ENCODE measurements at places on chromosomes 16 and 17. TPM values are rescaled to one million over a fixed set of nuclear protein-coding genes. Genes with fewer than 3 reads are reported as not detected.
A peak's percentile ranks its signal among the peaks of the same experiment; 100 is the strongest.

CPNE7 gene
- total RNA-seq = 19.4 TPM

NPIPA5 gene
- 0.21 TPM for total RNA-seq

ASPA gene
- total RNA-seq = not detected

VASN gene
- total RNA-seq = 120 TPM

NPIPA2 gene
- total RNA-seq = 2.0 TPM

P2RX5 gene
- 13.9 TPM for total RNA-seq

GRCh38 chr17:37179893-37180292 lies 195.9 kb upstream of the C17orf78 start:
- H3K4me3 ChIP-seq = peak overlapping the region; percentile 36
- peak; percentile 63 for DNase-seq
- peaks cover 56% of the 10 kb centered on the region for H3K4me1 ChIP-seq
- H3K36me3 ChIP-seq = peaks cover 21% of the 10 kb centered on the region
- peak overlapping the region; percentile 51 for H3K27ac ChIP-seq
- no peaks in the 10 kb centered on the region for H3K27me3 ChIP-seq

DNA sequence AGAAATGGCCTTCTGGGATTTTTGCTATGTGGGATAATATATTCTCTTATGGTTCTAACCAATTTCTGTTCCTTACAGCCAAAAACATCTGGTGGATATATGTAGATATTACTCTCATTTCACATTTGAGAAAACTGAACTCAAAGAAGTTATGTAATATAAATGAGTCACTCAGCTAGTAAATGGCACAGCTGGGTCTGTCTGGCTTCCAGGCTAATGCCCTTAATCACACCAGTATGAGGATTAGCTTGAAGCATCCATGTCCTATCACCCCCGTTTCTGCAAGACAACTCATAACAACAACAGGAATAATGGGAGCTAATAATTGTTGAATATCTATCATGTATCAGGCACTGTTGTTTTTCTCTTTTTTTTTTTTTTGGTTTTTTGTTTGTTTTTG lies 34.4 kb upstream of the USP7 start:
- no peak overlapping the region for H3K27ac ChIP-seq
- no peak overlapping the region for H3K4me3 ChIP-seq
- H3K27me3 ChIP-seq = peaks cover 3% of the 10 kb centered on the region
- H3K4me1 ChIP-seq = no peaks in the 10 kb centered on the region
- no peaks in the 10 kb centered on the region for H3K36me3 ChIP-seq

GRCh38 chr16:50771366-50771765 lies 29.5 kb downstream of the CYLD start:
- no peaks in the 10 kb centered on the region for H3K27me3 ChIP-seq
- H3K4me3 ChIP-seq = peak overlapping the region; percentile 37
- H3K36me3 ChIP-seq = peaks cover 44% of the 10 kb centered on the region
- peak; percentile 78 for DNase-seq
- peak overlapping the region; percentile 86 for H3K27ac ChIP-seq
- peaks cover 25% of the 10 kb centered on the region for H3K4me1 ChIP-seq

DNA sequence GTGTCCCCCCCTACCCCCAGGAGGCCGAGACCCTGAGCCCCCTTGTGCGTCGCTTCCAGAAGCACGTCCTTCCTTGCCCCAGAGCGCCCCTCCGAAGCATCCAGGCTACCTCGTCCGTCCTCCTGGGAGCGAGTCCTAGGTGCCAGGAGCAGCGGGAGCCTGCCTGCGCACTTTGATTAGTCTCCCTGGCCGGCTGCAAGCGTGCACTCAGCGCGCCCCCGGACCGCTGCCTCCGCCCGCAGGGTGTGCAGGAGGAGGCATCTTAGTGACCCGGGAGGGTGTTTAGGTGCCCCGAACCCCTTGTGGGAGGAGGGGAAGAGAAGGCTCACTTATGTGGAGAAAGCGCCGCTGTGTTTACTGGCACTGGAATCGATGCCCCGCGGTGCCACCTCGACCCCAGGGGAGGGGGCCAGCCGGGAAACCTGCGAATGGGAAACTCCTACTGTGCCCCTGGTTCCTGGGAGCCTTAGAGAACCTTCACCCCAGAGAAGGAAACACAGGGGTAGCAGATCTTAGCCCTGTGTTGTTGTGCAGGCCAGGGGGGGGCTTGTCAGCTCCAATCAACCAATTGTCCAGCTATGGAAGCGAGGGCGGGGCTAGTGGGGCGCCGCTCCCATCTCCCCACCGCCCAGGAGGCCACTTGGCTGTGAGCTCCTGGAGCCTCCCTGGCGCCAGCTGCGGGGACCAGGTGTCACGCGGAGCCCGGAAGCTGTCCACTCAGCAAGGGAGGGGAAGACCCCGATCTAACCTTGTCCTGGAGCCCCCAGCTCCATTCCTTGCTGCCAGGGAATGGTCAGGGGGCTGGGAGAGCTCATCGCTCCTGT lies 922.8 kb upstream of the EEF2KMT start:
- no peak overlapping the region for H3K4me3 ChIP-seq
- no peaks in the 10 kb centered on the region for H3K4me1 ChIP-seq
- H3K27ac ChIP-seq = no peak overlapping the region
- DNase-seq = no peak
- H3K36me3 ChIP-seq = no peaks in the 10 kb centered on the region

- no peaks in the 10 kb centered on the region for H3K27me3 ChIP-seq
- no peak overlapping the region for H3K4me3 ChIP-seq
- DNase-seq = no peak
- H3K27ac ChIP-seq = no peak overlapping the region
- H3K4me1 ChIP-seq = no peaks in the 10 kb centered on the region
Measured at GRCh38 chr17:21528031-21528695, 152.0 kb downstream of the KCNJ12 start.

GRCh38 chr16:80994451-80994850 lies 12.2 kb downstream of the CMC2 start:
- no peak for DNase-seq
- H3K4me1 ChIP-seq = peaks cover 88% of the 10 kb centered on the region
- H3K27ac ChIP-seq = peak overlapping the region; percentile 86
- H3K36me3 ChIP-seq = peaks cover 6% of the 10 kb centered on the region

DNA sequence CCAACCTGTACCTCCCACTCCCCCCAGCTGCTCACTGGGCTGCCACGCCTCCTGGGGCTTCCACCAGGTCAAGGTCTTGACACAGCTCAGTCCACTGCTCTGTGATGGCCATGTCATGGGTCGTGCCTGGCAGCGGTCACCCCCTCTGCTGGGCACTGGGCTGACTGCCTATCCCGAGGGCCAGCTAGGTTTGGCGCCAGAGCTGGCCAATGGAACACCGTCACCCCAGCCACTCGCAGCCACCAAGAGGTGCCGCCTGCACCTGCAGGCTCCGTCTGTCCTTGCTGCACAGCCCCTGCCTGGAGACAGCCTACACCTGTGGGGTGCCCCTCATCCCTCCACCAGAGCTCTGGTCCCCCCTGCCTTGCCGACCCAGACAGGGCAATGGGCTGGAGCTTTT lies 4.5 kb upstream of the RAB40C start:
- H3K27me3 ChIP-seq = peaks cover 9% of the 10 kb centered on the region
- no peak overlapping the region for H3K27ac ChIP-seq
- peaks cover 18% of the 10 kb centered on the region for H3K4me1 ChIP-seq

- no peaks in the 10 kb centered on the region for H3K36me3 ChIP-seq
- H3K27me3 ChIP-seq = peaks cover 20% of the 10 kb centered on the region
- no peak for DNase-seq
Measured at GRCh38 chr16:73433731-73434307, 385.9 kb upstream of the ZFHX3 start.

DNA sequence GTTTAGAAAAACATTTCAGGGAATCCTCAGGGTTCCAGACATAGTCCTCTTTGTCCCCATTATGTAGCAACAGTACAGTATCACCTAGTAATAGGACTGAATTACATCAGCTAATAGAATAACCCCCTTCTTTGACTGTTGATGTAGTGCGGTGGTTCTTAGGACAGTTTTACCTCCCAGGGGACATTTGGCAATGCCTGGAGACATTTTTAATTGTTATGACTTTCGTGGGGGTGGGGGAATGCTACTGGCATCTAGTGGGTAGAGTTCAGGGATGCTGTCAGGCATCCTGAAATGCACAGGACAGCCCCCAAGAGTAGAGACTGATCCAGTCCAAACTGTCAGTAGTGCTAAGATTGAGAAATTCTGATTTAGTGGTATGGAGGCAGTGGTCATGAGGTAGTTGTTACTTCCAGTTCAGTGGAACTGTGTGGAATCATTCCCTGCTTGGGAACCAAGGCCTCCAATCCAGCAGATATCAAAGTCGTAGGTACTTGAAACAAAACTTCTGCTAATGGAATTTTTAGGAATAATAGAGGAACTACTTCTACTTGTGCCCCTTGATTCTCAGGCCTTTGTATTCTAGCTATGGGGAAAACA lies 20.3 kb downstream of the NF1 start:
- H3K36me3 ChIP-seq = peaks cover 27% of the 10 kb centered on the region
- DNase-seq = no peak
- H3K27ac ChIP-seq = no peak overlapping the region
- H3K4me1 ChIP-seq = peaks cover 47% of the 10 kb centered on the region
- H3K27me3 ChIP-seq = no peaks in the 10 kb centered on the region

DNA sequence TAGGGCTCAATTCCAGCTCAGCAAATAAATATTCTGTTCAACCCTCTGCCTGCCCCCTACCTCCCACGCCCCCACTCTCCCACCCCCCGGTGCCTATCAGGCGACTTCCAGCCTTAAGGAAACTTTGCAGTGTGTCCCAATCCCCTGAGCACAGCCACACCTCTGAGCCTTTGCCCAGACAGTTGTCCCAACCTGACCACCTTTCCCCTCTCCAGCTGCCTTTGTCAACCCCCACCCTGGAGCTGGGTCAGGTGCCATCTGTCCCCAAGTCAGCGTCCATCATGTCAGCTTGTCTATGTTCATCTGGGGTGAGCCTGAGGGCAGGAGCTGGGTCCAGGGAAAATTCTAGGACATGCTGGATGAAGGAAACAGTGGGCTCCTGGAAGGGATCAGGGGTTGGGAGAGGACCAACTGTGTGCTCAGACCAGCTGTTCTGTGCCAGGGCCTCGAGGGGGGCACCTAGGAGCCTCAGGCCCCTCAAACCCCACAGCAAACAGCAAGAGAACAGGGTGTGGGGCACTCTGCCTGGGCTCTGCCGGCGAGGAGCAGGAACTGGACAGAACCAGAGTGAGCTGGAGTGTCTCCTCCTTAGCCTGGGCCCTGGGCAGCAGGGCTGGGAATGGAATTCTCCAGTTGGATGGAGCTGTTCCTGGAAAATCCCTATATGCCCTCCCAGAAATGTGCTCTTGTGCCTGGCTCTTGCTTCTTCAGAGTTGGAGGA lies 17.8 kb downstream of the CDH16 start:
- peak overlapping the region; percentile 40 for H3K27ac ChIP-seq
- no peak for DNase-seq
- no peaks in the 10 kb centered on the region for H3K36me3 ChIP-seq
- peaks cover 5% of the 10 kb centered on the region for H3K27me3 ChIP-seq

- H3K27me3 ChIP-seq = peaks cover 25% of the 10 kb centered on the region
- H3K4me1 ChIP-seq = peaks cover 22% of the 10 kb centered on the region
- no peaks in the 10 kb centered on the region for H3K36me3 ChIP-seq
- DNase-seq = no peak
- no peak overlapping the region for H3K27ac ChIP-seq
Measured at GRCh38 chr16:57828272-57829161, 26.2 kb upstream of the KIFC3 start.
